ENCODE measurements at places on chromosomes 12 and 14. TPM values are rescaled to one million over a fixed set of nuclear protein-coding genes. Genes with fewer than 3 reads are reported as not detected.

Gene RHOJ
- 3.0 TPM for total RNA-seq

DNA sequence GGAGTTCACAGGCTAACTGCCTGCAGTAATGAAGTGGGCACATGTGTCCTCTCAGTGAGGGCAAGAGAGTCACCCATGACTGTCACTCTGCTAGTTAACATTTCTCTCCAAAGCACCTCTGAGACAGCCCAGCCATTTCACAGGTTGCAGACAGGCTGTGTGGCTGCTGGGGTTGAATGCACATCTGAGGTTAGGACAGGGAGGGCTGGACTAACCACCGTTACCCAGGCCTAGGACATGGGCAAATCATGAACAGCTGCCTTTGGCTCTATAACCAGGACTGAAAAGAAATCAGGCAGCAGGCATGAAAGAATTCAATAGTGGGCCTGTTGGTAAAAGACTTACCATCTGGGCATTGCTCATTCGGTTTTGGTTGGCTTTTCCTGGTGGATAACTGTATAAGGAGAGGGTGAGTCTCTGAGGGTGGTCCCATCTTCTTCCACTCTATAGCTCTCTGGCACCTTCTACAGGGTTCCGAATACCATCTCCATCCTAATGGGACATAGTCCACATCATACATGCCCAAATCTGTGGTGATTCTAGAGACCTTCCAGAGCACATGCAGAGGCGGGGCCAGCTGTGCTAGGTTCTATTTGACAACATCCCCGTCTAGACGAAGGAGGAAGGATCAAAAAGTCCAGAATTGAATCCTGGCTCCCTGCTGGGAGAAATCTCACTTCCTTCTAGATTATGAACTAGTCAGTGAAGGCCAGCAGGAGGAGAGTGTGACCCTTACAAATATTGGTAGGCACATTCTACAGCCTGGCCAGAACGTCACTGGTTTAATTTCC is 10.8 kb downstream of the CRACR2A start:
- H3K27me3 ChIP-seq: no peaks in the 10 kb centered on the region
- no peaks in the 10 kb centered on the region for H3K36me3 ChIP-seq
- peaks cover 4% of the 10 kb centered on the region for H3K4me1 ChIP-seq
- peak; percentile 17 for DNase-seq
- no peak overlapping the region for H3K4me3 ChIP-seq

DNA sequence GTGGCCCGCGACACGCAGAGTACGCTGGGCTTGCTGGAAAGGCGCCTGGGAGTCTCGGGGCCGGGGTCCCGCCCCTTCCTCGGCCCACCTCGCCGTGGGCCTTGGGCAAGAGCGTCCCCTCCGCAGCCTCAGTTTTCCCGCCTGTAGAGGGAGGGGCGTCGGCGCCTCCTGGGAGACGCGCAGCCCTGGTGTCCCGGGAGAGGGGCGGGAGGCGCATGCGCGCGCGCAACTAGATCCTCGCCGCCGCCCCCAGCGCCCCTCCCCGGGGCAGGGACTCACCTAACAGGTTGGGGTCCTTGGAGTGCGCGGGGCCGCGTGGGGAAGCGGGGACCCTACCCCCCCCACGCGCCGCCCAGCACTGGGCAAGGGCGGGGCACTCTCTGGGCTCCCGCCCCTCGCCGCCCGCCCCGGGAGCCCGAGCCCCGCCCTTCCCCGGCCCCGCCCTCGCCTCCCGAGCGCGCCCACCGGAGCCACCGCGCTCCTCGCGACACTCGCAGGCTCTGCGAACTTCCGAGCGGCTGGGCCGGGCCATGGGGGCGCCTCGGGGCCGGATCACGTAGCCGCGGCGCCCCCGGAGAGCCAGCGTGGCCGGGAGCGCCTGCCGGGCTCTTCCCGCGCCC is at the start of gene KIF26A:
KIF26A (plus strand) TSS at position 490 of the 620 bp plus-strand sequence. CDS start 136 bp downstream, outside the sequence.
- H3K4me3 ChIP-seq: peak within 1 kb of the TSS; percentile 37
- no peaks in the 10 kb centered on the region for H3K36me3 ChIP-seq
- peaks cover 36% of the 10 kb centered on the region for H3K27me3 ChIP-seq
- H3K4me1 ChIP-seq: peaks cover 6% of the 10 kb centered on the region

- no peak overlapping the region for H3K27ac ChIP-seq
- H3K4me3 ChIP-seq: no peak overlapping the region
- H3K27me3 ChIP-seq: no peaks in the 10 kb centered on the region
- H3K36me3 ChIP-seq: no peaks in the 10 kb centered on the region
- no peaks in the 10 kb centered on the region for H3K4me1 ChIP-seq
These were observed 427.2 kb downstream of the TMTC2 start for GRCh38 chr12:83113945-83114344.

GRCh38 chr14:74616996-74617700 is 5.1 kb upstream of the LTBP2 start:
- no peak overlapping the region for H3K4me3 ChIP-seq
- H3K27ac ChIP-seq: no peak overlapping the region
- H3K4me1 ChIP-seq: peaks cover 7% of the 10 kb centered on the region

- no peaks in the 10 kb centered on the region for H3K4me1 ChIP-seq
- H3K27ac ChIP-seq: no peak overlapping the region
- DNase-seq: no peak
- H3K27me3 ChIP-seq: no peaks in the 10 kb centered on the region
- H3K4me3 ChIP-seq: no peak overlapping the region
These were observed 33.1 kb upstream of the MMP19 start for GRCh38 chr12:55875704-55876467.

- no peaks in the 10 kb centered on the region for H3K27me3 ChIP-seq
- H3K36me3 ChIP-seq: no peaks in the 10 kb centered on the region
- H3K4me3 ChIP-seq: no peak overlapping the region
- H3K4me1 ChIP-seq: no peaks in the 10 kb centered on the region
- DNase-seq: no peak
These were observed 444.8 kb downstream of the ADAMTS20 start for GRCh38 chr12:43107026-43107775.

GRCh38 chr12:96881608-96882007 is 25.4 kb upstream of the NEDD1 start:
- H3K4me3 ChIP-seq: no peak overlapping the region
- no peaks in the 10 kb centered on the region for H3K4me1 ChIP-seq
- no peaks in the 10 kb centered on the region for H3K27me3 ChIP-seq
- H3K36me3 ChIP-seq: no peaks in the 10 kb centered on the region
- no peak for DNase-seq

Gene SYT1
- 3.2 TPM for total RNA-seq

DNA sequence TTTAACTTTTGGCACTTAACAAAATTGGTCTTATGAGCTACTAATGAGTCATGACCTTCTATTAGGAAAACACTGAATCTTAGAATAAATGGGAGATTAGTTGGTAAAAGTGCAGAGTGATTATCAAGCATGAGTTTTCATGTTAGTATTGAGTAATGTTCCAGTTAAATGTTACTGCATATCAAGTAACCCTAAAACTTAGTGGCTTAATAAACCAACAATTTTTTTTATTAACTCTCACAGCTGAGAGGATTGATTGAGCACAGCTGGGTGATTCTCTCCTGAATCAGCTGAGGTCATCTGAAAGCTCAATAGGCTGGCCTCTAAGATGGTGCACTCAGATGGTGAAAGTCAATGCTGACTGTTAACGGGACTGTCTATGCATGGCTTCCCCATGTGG is 248.6 kb downstream of the BCL11B start:
- H3K27ac ChIP-seq: no peak overlapping the region
- H3K27me3 ChIP-seq: no peaks in the 10 kb centered on the region
- DNase-seq: no peak
- H3K4me3 ChIP-seq: no peak overlapping the region
- H3K36me3 ChIP-seq: no peaks in the 10 kb centered on the region
- no peaks in the 10 kb centered on the region for H3K4me1 ChIP-seq

GRCh38 chr14:59844186-59844812 is 26.3 kb downstream of the RTN1 start:
- H3K27ac ChIP-seq: no peak overlapping the region
- no peak overlapping the region for H3K4me3 ChIP-seq
- H3K27me3 ChIP-seq: no peaks in the 10 kb centered on the region
- no peaks in the 10 kb centered on the region for H3K36me3 ChIP-seq

Gene NEMP1
- 7.3 TPM for total RNA-seq

Gene IL22
- total RNA-seq: not detected

DNA sequence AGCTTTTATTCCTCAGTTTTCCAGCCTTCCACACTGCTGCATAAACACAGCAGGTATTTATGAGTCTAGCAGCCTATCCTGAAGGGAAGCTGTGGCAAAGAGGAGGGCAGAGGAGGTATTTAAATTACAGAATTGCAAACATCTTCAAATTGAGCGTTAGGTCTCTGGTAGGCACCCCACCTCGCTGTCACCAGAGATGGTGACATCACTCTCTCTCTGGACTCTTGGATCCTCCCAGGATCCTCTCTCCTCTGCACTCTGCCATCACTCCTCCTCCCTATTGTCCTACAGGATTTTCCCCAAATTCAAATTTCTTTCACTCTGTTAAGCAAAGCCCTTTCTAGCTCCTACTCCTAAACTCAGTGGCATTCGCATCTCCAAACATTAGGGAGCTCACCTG is 6.7 kb downstream of the PLEKHD1 start:
- H3K36me3 ChIP-seq: no peaks in the 10 kb centered on the region
- no peak overlapping the region for H3K27ac ChIP-seq
- peaks cover 2% of the 10 kb centered on the region for H3K27me3 ChIP-seq
- no peaks in the 10 kb centered on the region for H3K4me1 ChIP-seq

DNA sequence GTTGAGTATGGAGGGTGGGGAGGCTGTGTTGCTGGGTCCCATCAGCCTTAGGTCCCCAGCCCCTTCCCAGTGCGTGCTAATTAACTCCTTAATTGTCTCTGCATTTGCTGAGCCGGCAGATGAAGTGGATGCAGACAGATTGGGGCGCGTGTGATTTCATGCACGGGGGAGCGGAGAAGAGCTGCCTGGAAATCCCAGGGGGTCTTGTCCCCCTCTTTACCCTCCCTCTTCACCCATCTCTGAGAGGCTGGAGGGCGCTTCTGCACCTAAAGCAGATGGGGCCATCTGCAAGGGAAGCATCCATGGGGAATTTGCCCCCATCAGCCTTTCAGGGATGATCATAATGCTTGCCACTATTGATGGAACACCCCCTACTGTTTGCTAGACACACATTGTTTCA is 4.4 kb upstream of the ASIC1 start:
- peaks cover 11% of the 10 kb centered on the region for H3K27me3 ChIP-seq
- no peak overlapping the region for H3K27ac ChIP-seq
- no peaks in the 10 kb centered on the region for H3K36me3 ChIP-seq
- no peak for DNase-seq
- peaks cover 5% of the 10 kb centered on the region for H3K4me1 ChIP-seq

Gene MDP1
- total RNA-seq: 8.2 TPM
